Stimulated activated CD4-positive, alpha-beta T cell treated with anti-CD3 and anti-CD28 coated beads, TNF-alpha, amount 100 ng/mL, for 24 hours (primary cell): ENCODE measurements at places on chromosomes 4 and X.

DNA sequence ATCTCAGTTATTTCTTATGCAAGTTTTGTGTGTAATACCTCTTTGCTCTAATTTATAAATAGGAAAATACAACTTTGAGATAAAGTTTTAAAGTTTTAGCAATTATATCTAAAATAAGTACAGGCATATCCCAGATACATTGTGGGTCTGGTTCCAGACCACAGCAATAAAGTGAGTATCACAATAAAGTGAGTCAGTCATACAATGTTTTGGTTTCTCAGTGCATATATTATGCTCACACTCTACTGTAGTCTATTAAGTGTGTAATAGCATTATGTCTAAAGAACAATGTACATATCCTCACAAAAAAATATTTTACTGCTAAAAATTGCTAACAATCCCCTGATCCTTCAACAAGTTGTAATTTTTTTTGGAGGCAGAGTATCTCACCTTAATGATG, 49.2 kb downstream of the ANAPC10 start:
- no peak for DNase-seq

DNA sequence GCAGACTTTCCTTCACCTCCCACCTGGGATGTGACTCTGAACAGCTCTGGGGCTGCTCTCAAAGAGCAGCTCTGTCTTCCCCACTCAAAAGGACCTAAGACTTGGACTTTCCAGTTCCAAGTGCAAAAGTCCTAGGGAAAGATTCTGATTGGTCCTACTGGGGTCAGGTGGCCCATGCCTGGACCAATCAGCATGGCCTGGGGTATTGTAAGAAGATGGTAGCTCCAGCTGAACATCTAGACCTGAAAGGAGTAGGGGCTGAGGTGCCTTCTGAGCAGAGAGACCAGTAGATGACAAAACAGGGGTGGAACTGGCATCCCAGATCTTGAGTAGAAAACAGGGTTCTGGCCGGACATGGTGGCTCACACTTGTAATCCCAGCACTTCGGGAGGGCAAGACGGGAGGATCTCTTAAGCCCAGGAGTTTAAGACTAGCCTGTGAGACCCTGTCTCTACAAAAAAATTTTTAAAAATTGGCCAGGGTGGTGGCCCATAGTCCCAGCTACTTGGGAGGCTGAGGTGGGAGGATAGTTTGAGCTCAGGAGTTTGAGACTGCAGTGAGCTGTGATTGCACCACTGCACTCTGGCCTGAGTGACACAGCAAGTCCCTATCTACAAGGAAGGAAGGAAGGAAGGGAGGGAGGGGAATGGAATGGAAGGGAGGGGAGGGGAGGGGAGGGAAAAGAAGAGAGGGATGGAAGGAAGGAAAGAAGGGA, 27.4 kb upstream of the MRFAP1 start:
- no peak for DNase-seq

- DNase-seq: no peak
Measured at GRCh38 chrX:47941423-47941822, 62.4 kb downstream of the ZNF182 start.

DNA sequence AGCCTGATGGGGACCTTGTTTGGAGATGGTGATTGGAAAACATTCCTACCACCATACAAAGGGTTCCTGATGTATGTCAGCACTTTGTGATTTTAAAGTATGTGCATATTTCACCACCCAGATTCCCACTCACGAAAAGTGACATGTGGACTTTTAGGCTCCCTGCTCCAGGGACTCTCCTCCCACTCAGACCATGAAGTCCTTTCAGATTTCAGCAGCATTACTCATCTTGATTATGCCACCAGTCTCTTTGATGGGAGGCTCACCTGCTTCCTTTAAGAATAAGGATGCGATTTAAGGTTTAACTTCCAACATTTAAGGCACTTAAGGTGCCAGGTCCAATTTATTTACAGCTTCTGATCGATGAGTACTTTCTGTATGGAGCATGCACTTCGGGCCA, 204.4 kb downstream of the PPARGC1A start:
- no peak for DNase-seq

DNA sequence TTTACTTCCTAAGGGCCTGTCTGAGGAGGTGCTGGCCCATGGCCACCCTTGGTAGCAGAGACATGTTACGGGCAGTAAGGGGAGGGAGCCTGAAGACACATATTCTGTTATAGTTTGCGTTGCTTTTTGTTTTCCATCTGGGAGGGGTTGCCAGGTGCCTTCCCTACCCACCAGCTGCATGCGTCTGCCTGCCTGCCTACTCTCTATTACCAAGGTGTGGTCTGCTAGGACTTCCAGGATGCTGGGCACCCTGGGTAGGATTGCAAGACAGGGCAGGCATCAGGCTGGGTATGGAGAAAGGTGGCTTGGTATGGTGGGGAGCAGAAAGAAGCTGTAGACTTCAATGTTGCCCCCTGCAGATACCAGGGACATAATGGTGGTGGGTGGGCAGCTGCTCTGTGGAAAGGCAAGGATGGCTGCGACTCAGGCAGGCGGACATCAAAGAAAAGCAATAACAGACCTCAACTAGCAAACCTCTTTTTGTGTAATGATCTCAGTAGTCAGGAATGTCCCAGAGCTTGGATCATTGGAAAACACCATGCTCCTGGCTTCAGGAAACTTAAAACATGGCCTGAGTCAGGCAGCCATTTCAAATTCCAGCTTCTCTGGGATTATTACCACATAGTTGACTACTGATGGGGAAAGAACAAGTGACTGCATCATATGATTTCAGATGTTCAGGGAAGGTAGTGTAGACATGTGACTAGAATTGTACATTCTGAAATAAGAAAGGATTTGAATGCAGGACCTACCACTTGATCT, 67.8 kb downstream of the HOPX start:
- no peak for DNase-seq

DNA sequence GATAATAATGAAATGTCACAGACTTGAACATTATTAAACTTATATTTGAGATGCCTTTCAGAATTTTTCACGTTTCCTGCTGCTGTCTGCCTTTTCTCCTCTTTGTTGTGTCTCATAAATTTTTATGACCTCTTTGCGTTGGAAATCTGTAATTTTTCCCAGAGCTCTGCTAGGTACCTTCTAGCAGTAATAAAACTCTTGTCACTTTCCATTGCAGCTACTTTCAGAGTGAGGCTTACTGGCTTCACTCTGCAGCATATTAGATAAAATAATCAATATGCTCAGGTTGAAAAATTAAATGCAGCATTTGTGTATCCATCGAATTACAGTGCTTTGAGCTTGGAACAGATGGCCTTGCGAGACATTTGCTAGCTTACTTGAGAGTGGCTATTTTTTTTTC, 689.0 kb downstream of the GRID2 start:
- no peak for DNase-seq

- DNase-seq: no peak
Measured at GRCh38 chrX:129686422-129686948, 31.7 kb upstream of the APLN start.

DNA sequence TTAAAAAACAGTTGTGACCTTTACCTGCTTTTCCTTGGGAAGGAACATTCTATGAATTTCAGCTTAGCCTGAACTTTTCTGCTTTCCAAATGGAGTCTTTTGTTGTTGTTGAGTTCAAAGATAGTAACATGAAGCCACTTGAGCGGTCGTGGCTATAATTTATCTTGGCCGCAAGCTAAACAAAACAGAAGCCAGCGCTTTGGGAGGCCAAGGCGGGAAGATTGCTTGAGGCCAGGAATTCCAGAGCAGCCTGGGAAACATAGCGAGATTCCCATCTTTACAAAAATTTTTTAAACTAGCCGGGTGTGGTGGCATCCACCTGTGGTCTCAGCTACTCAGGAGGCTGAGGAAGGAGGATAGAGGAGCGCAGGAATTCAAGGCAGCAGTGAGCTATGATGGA, 29.9 kb downstream of the TKTL1 start:
- DNase-seq: no peak

DNA sequence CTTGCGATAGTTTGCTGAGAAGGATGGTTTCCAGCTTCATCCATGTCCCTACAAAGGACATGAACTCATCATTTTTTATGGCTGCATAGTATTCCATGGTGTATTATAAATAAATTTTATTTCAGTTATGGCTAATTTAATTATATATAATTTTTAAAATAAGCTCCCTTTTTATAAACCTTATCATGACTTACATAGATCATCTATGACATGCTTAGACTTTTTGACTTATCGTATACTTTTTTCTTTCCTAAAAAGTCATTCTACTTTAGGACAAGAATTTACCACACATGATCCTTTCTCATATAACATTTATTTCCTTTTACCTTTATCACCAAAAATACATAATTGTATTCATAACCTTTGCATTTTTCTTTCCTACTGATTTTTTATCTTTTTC, 376.5 kb downstream of the CCSER1 start:
- DNase-seq: no peak

DNA sequence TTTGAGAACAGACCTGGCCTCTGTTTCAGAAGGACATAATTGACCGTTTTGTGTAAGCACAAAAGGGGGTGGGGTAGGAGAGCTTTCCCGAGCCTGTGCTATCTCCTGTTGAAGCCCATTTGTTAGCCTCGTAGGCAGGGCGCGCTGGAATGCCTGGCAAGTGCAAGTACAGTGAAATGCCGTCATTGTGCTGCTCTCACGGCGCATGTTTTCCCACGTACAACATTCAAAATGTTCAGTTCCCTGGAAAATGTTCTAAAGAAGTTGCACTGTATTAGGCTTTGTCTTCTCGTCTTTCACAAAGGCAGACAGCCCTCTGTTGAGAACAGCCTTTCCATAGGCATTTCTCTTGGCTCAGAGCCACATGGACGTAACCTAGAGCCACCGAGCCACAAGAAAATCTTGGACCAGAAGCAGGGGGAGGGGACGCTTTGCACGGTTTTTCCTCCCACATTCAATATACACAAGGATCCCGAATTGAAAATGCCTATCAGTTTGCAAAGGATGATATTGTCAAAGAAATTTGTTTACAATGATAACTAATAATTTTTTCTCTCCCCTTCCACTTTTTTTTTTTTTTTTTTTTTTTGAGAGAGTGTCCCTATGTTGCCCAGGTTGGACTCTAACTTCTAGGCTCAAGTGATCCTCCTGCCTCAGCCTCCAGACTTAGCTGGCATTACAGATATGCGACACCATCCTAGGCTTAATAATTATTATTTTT, 54.6 kb upstream of the RAPGEF2 start:
- no peak for DNase-seq

GRCh38 chr4:177313263-177313662, 3.6 kb downstream of the NEIL3 start:
- DNase-seq: no peak

GRCh38 chrX:120310861-120311726, at the start of gene TMEM255A:
TSS of gene TMEM255A (minus strand) at chrX:120311461. CDS start at chrX:120311309, 152 bp downstream.
- no peak for DNase-seq
